ENCODE measurements at places on chromosomes 1 and 21. TPM values are rescaled to one million over a fixed set of nuclear protein-coding genes. Genes with fewer than 3 reads are reported as not detected.
A peak's percentile ranks its signal among the peaks of the same experiment; 100 is the strongest.

Gene RGS18
- total RNA-seq, result 9.1 TPM

DNA sequence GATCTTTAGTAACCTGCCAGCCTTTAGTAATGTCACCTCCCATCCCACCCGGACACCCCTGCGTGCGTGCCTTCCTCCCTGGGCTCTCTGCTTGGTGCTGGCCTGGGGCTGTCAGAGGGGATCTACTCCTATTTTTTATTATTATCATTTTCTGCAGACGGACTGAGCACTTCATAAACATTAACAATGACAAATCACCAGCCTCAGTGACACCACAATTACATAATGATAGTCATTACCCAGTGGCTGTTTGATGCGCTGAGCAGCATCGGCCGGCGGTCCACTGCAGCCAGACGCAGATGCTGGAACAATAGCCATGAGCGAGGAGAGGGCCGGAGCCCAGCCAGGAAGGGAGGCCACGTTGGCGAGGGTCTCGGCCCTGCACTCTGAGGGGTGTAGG lies 309.3 kb upstream of the AJAP1 start:
- DNase-seq, result no peak

DNA sequence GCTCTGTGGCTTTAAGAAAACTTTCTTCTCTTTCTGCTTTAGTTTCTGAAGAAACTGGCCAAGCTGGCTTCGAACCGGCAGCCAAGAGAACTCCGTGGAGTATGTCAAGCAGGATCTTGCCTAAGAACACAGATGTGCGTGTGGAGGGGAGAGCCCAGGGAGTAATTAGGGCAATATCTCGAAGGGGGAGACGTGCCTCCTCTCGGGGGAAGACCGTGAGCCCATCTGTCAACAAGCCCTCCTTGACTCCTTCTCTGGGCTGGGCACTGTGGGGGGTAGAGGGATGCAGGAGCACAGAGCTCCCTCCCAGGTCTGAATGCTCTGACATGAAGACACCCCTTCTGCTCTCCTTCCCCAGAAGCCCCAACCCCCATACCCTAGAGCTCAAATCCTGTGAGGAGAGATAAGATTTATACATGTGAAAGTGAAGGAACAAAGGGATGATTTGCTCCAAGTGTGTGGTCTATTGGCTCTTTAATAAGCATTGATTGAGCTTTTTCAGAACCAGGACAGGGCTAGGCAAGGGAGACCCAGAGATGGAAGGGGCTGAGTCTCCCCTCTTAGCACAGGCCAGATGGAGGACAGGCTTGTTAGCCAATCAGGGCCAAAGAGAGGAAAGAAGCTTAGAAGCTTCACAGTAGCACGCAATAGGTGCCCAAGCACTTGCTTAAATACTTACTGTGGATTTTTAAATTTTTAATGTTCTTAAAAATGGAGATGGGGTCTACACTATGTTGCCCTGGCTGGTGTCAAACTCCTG lies 37.5 kb downstream of the EDN2 start:
- DNase-seq, result no peak

- peak; percentile 44 for DNase-seq
Observed at GRCh38 chr1:29703596-29704370, 467.5 kb downstream of the PTPRU start.

- no peak for DNase-seq
Observed at GRCh38 chr1:4971666-4972065, 317.3 kb downstream of the AJAP1 start.

- DNase-seq, result no peak
Observed at GRCh38 chr1:55426156-55426555, 211.0 kb upstream of the USP24 start.

GRCh38 chr1:176815621-176816020 lies 348.9 kb downstream of the ASTN1 start:
- DNase-seq, result no peak

Data from upper lobe of right lung (tissue), 1 donor.